ENCODE measurements at places on chromosomes 2 and 18.

- peak; percentile 50 for DNase-seq
These were observed 83.9 kb downstream of the ARHGEF4 start for GRCh38 chr2:130920415-130921163.

DNA sequence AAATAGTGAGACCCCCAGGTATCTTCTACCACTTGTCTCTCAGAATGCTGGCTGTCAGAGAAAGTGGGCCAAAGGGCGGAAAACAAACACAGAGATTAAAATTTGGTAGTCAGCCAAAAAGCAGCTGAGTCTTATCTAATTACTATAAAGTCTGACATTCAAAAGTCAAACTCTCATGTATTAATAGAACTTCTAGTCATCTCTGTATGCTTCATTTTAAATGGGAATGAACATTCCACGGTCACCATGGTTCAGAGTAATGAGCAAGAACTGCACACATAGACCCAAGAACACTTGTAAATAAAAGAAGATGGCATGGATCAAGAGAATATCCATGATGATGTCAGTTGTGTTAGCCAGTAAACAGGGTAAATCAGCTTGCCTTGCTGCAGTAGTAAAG, 1267.0 kb upstream of the CHAC2 start:
- DNase-seq, result no peak

- DNase-seq, result no peak
These were observed 420.2 kb downstream of the THSD7B start for GRCh38 chr2:137185378-137186078.

- no peak for DNase-seq
These were observed 56.0 kb downstream of the CDH2 start for GRCh38 chr18:28120828-28121515.

GRCh38 chr2:100812116-100812515, 7.8 kb upstream of the NPAS2 start:
- DNase-seq, result no peak

GRCh38 chr2:160073284-160073888, 11.0 kb upstream of the PLA2R1 start:
- DNase-seq, result no peak

GRCh38 chr2:1802046-1802445, 57.7 kb upstream of the PXDN start:
- DNase-seq, result no peak

GRCh38 chr2:43839776-43840564, 1.2 kb downstream of the ABCG8 start:
- DNase-seq, result no peak

- DNase-seq, result no peak
These were observed 105.3 kb downstream of the SMIM21 start for GRCh38 chr18:75322206-75322605.

DNA sequence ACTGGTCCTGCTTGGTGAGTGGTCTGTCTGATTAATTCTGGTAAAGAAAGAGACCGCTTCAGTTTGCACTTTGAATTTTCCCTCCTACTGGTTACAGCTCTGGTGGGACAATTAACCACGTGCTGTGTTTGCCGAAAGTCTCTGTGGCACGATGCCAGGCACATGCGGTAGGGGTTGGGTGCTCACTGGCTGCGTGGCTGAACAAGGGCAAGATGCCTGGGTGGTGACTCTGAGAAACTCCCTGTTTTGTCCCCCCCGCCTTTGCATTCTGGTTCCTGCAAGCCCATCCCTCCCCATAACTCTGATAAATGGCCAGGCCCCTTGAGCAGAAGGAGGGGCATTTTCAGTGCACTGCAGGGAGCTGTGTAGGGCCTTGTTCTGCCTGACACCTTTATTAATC, 206.1 kb downstream of the TFCP2L1 start:
- no peak for DNase-seq

All from activated CD4-positive, CD25-positive, alpha-beta regulatory T cell (primary cell).